BE2C (cell line): ENCODE measurements at places on chromosomes 13 and 19.

DNA sequence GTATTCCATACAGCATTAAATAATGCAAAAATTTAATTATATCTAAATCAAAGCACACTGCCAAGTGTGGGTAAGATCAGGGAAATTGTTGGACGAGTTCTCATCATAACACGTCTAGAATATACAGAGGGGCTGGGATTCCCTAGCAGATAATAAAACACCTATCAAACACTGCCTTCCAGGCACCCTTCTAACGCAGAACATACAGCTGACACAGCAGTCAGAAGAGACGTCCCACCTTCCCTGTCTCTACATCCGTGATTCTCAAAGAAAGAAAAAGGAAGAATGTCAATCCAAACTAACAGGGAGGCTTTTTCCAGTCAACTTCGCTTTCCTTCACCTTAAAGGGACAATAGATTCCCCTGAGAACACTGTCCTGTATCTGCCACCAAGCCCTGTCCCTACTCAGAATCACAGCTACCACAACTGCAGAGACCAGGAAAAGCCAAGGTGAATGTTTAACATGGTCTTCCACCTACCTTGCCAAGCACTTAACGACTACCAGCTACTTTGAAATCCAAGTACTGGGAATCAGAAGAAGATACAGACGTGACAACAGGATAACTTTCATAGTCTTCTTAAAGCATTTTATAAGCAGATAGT is 38.5 kb downstream of the TBC1D4 start:
- DNase-seq, result no peak

DNA sequence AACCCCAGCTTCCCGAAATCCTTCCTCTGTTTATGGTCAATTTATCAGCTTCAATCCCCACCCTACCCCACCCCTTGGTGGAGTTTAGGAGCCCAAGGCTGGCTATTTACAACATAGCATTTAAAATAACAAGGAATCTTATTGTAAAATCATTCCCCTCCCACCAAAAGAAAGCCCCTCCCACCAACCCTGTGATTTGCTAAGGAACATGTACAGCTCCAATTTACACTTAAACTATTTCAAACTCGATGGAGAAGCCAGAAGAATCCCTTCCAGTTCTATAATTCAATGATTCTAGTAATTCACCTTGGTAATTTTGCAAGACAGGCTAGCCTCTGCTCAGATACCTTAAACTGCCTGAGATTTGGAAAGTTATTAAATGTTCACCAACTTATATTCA is 3.0 kb downstream of the LATS2 start:
- DNase-seq, result no peak

- no peak for DNase-seq
These were observed 1.8 kb downstream of the RAP2A start for GRCh38 chr13:97435794-97436193.

- no peak for DNase-seq
These were observed 26.5 kb downstream of the FAM216B start for GRCh38 chr13:42807866-42808265.

DNA sequence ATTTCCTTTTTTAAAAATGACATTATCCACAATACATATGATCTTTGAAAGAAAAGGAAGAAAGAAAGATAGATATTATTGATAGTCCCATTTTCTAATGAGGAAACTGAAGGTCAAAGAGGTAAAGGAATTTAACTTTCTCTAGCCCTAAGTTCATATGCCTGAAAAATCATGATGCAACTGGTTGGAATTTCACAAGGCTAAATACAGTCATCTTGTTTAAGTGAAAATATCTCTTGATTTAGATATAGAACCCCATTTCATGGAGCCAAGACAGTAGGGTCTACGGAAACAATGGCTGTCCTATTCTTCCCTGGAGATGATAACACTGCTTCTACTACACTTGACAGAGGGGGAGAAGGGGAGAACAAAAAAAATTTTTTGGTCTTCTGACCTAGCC is 366.2 kb downstream of the DNAJC15 start:
- no peak for DNase-seq

GRCh38 chr13:76912476-76912875 is 26.3 kb upstream of the KCTD12 start:
- no peak for DNase-seq

DNA sequence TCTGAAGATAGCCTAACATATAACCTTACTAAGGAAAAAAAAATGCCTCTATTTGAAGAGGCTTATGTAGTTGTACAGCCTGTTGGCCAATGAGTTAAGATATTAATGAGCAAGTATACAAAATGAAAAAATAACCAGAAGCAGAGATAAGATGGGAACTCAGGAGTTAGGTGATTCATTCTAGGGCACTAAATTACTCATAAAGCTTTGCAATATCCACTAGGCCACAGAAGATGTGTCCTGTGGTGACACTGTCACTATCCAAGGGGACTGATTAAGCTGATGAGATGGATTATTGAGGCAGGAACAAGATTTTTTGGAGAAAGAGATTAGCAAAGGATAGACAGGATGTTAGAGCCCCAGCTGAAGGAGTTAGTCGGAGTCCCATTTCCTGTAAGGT is 99.6 kb downstream of the LIG4 start:
- DNase-seq, result no peak

- peak; percentile 79 for DNase-seq
These were observed 166.6 kb downstream of the NDFIP2 start for GRCh38 chr13:79647533-79647932.

GRCh38 chr13:24162604-24163003 is 2.1 kb downstream of the SPATA13 start:
- DNase-seq, result no peak
